ENCODE measurements at places on chromosomes 2 and 18.

DNA sequence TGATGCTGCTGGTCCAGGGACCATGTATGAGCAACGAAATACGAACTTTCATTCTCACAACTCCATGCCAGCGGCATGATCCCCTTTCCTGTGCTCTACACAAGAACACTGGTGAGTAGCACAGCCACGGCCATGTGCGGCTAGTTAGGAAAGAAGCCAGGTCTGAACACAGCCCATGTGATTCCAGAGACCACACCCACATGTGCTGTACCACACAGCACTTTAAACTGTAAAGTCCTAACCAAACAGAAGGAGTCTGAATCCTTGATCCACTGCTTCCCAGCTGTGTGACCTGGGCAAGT is 33.0 kb upstream of the ACAA2 start:
- DNase-seq = no peak
- no peaks in the 10 kb centered on the region for H3K36me3 ChIP-seq
- H3K27ac ChIP-seq = no peak overlapping the region
- H3K27me3 ChIP-seq = no peaks in the 10 kb centered on the region

DNA sequence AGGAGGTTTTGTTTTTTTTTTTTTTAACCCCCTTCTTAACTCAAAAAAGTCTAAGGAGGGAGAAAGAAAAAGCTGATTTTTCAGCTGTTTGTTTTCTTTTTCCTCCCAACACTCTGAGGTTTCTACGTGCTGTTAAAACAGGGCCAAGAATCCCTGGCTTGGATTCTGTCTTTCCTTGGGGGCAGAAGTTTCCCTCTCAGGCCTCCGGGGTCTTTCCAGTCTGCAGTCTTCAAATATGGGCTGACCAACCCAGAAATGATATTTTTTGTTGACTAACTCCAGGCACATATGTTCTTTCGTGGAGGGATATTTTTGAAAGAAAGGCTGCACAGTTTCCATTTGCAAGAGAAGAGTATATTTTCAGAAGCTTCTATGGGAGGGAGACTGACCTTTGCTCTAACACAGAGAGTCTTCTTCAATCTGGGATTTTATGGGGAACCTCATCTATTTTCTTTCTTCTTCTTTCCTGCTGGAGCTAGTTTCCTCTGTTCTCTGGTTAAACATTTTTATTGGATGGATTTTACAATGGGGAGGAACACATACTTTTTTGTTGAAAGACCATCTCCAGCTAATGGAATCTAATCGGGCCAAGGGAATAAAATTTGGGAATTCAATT is 93.3 kb upstream of the SPRED2 start:
- H3K4me3 ChIP-seq = no peak overlapping the region
- no peaks in the 10 kb centered on the region for H3K36me3 ChIP-seq
- H3K4me1 ChIP-seq = peaks cover 13% of the 10 kb centered on the region
- peaks cover 2% of the 10 kb centered on the region for H3K27me3 ChIP-seq
- no peak for DNase-seq

DNA sequence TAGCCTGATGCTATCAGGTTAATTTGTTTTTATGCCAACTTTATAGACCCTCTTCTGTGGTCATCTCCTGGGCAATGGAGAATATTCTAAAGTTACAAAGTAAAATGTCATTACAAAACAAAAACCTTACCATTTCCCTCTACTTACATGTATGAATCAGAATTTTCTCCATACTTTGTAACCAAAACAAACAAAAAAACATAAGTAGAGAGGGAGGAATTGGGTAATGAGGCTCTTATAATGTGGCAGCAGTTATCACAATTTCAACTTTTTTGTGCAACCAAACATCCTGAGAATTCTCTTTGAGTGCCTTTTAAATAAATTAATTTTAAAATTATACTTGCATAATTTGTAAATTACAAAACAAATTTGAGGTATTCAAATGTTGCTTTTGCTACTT is 332.8 kb downstream of the TXNL1 start:
- no peaks in the 10 kb centered on the region for H3K36me3 ChIP-seq
- H3K4me1 ChIP-seq = peaks cover 22% of the 10 kb centered on the region
- H3K4me3 ChIP-seq = no peak overlapping the region

DNA sequence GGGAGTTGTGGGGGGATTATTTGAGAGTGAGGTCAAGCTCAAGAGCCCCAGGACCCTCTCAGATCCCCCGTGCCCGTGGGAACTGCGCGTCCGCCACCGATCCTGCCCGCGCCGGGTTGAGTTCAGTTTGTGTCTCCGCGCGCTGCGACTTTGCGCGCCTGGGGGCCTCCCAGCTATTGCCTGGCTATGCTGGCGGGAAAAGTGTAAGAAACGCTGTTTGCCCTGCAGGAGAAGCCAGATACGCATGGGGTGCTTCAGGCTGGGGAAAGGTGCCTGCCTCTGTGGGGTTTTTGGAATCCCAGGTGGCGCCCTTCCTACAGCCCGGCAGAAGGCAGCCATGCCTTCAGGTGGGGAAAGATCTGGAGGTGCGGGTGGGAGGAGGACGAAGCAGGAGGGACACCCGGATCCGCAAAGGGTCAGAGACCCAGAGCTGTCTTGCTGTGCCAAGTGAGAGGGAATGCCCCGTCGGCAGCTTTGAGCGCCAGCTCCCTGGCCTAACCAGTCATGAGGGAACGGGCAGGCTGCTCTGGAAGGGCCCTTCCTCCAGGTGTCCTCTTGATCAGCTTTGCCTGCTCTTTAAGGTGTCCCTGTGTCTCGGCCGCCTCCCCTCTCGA is 22.5 kb downstream of the TEX44 start:
- H3K36me3 ChIP-seq = no peaks in the 10 kb centered on the region
- no peaks in the 10 kb centered on the region for H3K27me3 ChIP-seq
- H3K4me3 ChIP-seq = peak overlapping the region; percentile 80
- peak overlapping the region; percentile 99 for H3K27ac ChIP-seq
- DNase-seq = peak; percentile 44

GRCh38 chr2:8380566-8380965 is 301.3 kb upstream of the ID2 start:
- no peak overlapping the region for H3K4me3 ChIP-seq
- peaks cover 4% of the 10 kb centered on the region for H3K27me3 ChIP-seq
- no peak overlapping the region for H3K27ac ChIP-seq
- no peaks in the 10 kb centered on the region for H3K36me3 ChIP-seq
- DNase-seq = no peak
- peaks cover 21% of the 10 kb centered on the region for H3K4me1 ChIP-seq

DNA sequence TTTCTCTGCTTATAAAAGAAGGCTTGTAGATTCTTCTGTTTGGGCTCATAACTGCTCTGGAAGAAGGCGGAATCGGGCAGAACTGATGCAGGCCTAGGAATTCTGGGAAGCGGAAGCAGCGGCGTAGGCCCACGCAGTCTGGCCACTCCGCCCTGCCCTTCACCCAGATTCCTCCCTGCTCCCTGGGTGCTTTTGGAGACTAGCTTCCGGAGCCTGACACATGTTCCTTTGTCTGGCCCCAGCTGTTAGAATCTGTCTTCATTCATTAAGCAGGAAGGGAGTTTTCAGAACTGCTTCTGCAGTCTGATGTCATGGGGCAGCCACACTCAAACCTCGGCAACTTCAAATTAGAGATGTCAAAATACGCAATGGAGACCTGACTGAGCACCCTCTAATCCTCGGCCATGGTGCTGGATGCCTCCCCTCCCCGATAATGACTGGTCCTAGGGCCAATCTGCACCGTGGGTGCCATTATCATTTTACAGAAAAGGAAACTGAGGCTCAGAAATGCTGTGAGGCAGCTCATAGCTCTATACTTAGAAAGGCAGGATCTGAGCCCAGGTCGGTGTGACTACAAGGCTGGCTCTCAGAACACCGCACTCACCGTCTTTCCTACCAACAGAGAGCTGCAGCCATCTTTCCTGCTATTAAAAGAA is 275.7 kb downstream of the MYCN start:
- H3K4me1 ChIP-seq = peaks cover 29% of the 10 kb centered on the region
- H3K27me3 ChIP-seq = no peaks in the 10 kb centered on the region
- H3K27ac ChIP-seq = no peak overlapping the region

GRCh38 chr2:106363791-106364190 is 104.4 kb downstream of the RGPD3 start:
- DNase-seq = no peak
- no peak overlapping the region for H3K4me3 ChIP-seq
- H3K36me3 ChIP-seq = peaks cover 5% of the 10 kb centered on the region
- no peak overlapping the region for H3K27ac ChIP-seq

- no peak overlapping the region for H3K4me3 ChIP-seq
- H3K36me3 ChIP-seq = no peaks in the 10 kb centered on the region
- H3K27ac ChIP-seq = no peak overlapping the region
- peaks cover 16% of the 10 kb centered on the region for H3K4me1 ChIP-seq
- peaks cover 22% of the 10 kb centered on the region for H3K27me3 ChIP-seq
Observed at GRCh38 chr2:101419096-101419663, 31.9 kb upstream of the CREG2 start.

GRCh38 chr2:2877427-2877826 is 500.2 kb downstream of the EIPR1 start:
- no peak for DNase-seq
- H3K36me3 ChIP-seq = no peaks in the 10 kb centered on the region
- H3K27ac ChIP-seq = no peak overlapping the region
- no peak overlapping the region for H3K4me3 ChIP-seq

- no peak overlapping the region for H3K4me3 ChIP-seq
- no peaks in the 10 kb centered on the region for H3K36me3 ChIP-seq
- peaks cover 36% of the 10 kb centered on the region for H3K27me3 ChIP-seq
- DNase-seq = no peak
- peaks cover 13% of the 10 kb centered on the region for H3K4me1 ChIP-seq
Observed at GRCh38 chr2:227720680-227721079, 2.9 kb upstream of the SLC19A3 start.

DNA sequence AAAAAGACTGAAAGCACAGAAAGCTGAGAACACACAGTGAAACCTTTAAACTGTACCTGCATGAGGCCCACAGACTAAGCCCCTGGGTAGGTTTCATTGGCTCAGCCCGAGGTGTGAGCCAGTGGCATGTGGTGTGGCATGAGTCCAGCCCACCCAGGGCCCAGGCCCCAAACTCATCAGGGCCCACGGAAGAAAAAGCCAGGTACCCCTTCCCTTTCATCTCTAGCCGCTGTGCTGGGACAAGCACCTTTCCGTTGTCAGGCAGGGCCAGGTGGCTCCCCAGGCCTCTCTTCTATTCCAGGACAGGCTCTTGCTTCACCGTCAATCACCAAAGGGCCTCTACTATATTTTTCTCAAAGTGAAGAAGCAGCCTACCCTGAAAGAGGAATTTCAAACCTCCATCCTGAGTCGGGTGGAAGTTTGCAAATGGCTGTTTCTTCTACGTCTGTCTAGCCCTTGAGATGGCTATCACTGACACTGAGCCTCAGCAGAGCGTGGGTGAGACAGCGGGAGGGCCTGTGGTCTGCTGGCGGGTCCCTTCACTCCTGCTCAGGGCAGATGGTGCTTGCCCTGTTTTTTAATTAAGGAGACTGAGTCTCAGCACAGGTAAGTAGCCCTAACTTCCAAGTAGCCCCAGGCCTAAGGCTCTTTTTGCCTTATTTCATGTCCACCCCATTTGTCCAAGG is 8.6 kb downstream of the DNAJB2 start:
- DNase-seq = no peak
- no peak overlapping the region for H3K4me3 ChIP-seq
- peaks cover 6% of the 10 kb centered on the region for H3K36me3 ChIP-seq
- H3K27me3 ChIP-seq = peaks cover 17% of the 10 kb centered on the region
- H3K4me1 ChIP-seq = peaks cover 20% of the 10 kb centered on the region

Measured in nephron progenitor cell (in vitro differentiated cells).